ENCODE measurements at places on chromosomes 16 and 17. TPM values are rescaled to one million over a fixed set of nuclear protein-coding genes. Genes with fewer than 3 reads are reported as not detected.

PRR11 gene
- 67.5 TPM for total RNA-seq

CDRT15L2 gene
- total RNA-seq = not detected

ADORA2B gene
- 5.4 TPM for total RNA-seq

OR3A1 gene
- 0.29 TPM for total RNA-seq

DNA sequence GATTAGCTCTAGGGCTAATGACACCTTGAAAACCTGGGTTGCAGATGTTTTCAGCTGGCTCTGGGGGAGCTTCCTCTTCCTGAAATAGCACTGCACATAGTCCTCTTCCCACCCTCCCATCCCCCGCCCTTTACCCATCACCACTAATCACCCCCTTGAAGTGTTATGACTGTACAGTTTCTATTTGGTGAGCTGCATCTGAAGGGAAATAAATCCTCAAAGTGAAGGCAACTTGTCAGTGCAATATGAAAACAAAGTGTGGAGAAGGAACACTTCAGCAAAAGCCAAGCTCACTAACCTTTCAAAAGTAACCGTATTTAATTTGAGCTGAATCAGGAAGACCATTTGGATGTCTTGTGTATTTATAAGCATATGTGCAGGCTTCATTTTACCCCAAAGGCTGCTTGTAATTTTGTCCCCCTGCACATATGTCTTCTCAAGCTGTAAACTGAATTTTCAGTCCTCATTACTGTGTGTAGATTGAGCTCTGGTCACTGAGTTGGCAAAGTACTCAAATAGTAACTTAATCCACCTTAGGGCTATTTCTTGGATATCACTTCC, 44.1 kb upstream of the CA10 start:
- DNase-seq = no peak

GRCh38 chr16:82203198-82203597, 33.2 kb upstream of the MPHOSPH6 start:
- DNase-seq = no peak

DNA sequence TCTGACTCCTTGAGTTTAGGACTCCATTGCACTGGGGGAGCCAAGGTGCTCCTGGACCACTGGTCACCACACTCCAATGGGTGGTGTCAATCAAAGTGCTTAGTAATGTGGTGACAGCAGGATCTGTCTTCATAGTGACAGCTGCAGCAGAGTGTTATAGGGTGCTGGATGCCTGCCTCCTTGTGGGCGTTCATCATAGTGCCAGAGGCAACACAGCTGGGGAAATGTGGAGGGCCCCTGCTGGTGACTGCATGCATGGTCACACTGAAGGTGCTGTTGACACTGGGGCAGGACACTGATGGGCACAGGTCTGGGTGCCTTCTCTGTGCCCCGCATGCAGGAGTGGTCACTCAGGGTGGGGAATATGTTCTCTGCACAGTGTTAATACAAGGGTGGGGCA, 177.5 kb upstream of the CDH8 start:
- no peak for DNase-seq

GRCh38 chr17:83196973-83197880, 117.8 kb downstream of the METRNL start:
- no peak for DNase-seq

GRCh38 chr17:48486557-48486956, 44.3 kb downstream of the HOXB1 start:
- no peak for DNase-seq

- no peak for DNase-seq
Observed at GRCh38 chr16:27969574-27969973, 93.9 kb downstream of the GSG1L start.

GRCh38 chr17:53607475-53607874, 215.3 kb upstream of the KIF2B start:
- no peak for DNase-seq

DNA sequence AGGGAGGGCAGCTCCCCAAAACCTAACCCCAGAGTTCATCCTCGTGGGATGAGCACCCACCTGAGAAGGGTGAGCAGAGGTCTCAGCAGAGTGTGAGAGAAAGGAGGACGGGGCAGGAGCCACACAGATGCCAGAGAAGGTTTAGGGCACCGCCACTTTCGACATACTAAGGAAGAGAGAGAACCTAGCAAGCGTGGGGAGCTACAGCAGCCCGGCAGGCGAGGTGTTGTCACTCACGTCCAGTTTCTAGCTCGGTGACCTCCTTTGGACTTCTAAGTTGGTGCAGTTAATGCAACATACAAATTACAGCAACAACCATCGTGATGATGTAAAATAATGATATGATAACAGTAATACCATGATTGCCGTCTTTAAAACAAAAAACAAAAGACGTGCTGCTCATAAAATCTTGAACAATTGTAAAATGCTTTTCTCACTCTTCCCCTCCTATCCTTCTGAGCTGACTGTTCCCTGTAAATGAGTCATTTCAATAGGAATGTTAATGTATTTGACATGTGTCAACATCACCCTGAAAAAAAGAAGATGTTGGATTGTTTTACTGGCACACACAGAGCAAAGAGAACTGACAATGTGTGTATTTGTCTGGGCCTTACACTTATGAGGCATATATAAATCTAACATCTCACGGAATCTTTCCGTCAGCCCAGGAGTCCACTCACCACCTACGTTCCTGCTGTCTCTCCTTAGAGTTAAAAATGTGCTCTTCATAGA, 158.2 kb upstream of the MAF start:
- DNase-seq = no peak

DNA sequence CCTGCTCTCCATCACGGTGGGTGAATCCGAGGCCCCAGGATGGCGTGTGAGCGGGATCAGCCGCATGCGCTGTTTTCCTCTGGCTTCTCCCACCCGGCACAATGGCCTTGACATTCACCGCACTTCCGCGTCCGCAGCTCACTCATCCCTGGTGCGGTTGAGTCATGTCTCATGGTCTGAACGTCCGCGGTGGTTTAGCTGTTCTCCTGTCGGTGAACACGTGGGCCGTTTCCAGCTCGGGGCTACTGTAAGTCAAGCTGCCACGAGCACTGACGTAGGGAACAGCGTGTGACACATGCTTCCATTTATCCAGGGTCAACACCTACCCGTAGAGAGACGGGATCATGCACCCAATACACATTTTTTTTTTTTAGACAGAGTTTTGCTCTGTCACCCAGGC, 15.3 kb upstream of the CACNA1H start:
- DNase-seq = no peak

GRCh38 chr17:17440938-17441675, 35.7 kb upstream of the MED9 start:
- no peak for DNase-seq

DNA sequence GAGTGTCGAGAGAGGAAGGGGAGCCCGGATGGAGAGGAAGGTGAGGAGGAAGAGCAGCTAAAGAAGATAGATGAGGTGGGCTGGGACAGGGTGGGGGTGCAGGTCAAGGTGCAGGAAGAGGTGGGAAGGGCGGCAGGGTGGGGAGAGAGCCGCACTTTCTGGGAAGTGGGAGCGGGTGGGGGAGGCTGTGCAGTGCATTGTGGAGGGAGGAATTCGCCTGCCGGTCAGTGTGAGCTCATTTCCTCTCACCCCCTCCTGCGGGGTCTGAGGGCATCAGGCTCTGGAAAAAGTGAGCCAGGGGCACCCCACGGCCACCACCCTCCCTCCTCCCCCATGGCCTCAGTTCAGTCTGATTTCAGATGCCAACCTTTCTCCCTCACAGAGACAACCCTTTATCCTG, 2.5 kb upstream of the ARHGAP23 start:
- no peak for DNase-seq

All from activated CD8-positive, alpha-beta T cell treated with anti-CD3 and anti-CD28 coated beads for 36 hours (primary cell).